ENCODE measurements at places on chromosomes 7 and 10. TPM values are rescaled to one million over a fixed set of nuclear protein-coding genes. Genes with fewer than 3 reads are reported as not detected.

DNA sequence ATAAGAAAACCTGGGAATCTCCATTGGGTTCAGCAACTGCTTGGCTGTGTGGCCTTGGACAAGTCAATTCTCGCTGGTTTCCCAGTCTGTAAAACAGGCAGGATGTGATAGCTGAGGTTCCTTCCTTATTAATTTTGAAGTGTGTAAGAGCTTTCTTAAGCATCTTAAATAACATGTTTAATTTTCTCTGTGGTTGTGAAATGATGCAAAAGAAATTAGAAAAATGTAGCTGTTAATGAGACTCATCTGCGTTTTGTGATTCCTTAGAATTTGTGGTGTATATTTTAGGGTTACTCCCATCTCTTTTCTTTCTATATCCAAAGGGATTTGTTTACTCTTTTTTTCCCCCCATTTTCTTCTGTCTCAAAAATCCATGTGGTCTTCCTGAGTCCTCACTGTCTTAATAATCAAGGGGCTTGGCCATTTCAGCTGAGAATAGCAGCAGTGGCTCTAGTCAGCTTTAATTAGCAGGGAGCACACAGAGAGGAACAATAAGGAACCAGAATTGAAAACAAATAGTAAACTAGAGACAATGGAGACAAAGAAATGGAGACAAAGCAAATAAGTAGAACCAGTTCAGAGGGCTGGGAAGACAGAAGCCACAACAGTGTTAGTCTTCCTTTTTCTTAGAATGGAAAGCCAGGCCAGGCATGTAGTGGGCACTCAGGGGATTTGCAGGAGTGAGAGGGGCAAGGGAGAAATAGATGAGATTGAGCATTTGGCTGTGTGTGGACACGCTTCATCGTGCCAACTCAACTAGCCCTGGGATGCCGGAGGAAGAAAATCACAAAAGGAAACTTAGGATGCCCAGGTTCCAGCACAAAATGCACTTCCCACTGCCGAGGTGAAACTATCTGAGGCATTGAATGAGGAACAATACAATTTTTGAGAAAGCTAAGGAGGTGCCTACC lies 93.9 kb downstream of the CHN2 start:
- H3K27ac ChIP-seq: no peak overlapping the region
- H3K36me3 ChIP-seq: no peaks in the 10 kb centered on the region
- H3K4me1 ChIP-seq: peaks cover 26% of the 10 kb centered on the region
- H3K4me3 ChIP-seq: no peak overlapping the region

GRCh38 chr7:87628780-87629569 lies 777 bp downstream of the RUNDC3B start:
- peaks cover 14% of the 10 kb centered on the region for H3K27me3 ChIP-seq
- DNase-seq: no peak
- H3K27ac ChIP-seq: no peak overlapping the region
- H3K4me1 ChIP-seq: peaks cover 10% of the 10 kb centered on the region
- H3K36me3 ChIP-seq: no peaks in the 10 kb centered on the region

- peaks cover 18% of the 10 kb centered on the region for H3K4me1 ChIP-seq
- no peak overlapping the region for H3K4me3 ChIP-seq
- no peaks in the 10 kb centered on the region for H3K27me3 ChIP-seq
Observed at GRCh38 chr7:98348726-98349474, 52.0 kb downstream of the BAIAP2L1 start.

GRCh38 chr7:107233174-107233573 lies 64.4 kb downstream of the HBP1 start:
- peaks cover 19% of the 10 kb centered on the region for H3K4me1 ChIP-seq
- H3K36me3 ChIP-seq: peaks cover 6% of the 10 kb centered on the region
- no peaks in the 10 kb centered on the region for H3K27me3 ChIP-seq
- no peak overlapping the region for H3K4me3 ChIP-seq
- H3K27ac ChIP-seq: no peak overlapping the region

- peaks cover 11% of the 10 kb centered on the region for H3K36me3 ChIP-seq
- peak overlapping the region; percentile 62 for H3K27ac ChIP-seq
- peaks cover 33% of the 10 kb centered on the region for H3K4me1 ChIP-seq
- peak overlapping the region; percentile 11 for H3K4me3 ChIP-seq
Observed at GRCh38 chr10:126215746-126216631, 172.3 kb downstream of the ADAM12 start.

- peaks cover 3% of the 10 kb centered on the region for H3K27me3 ChIP-seq
- H3K4me3 ChIP-seq: no peak overlapping the region
- DNase-seq: peak; percentile 82
- H3K4me1 ChIP-seq: no peaks in the 10 kb centered on the region
- H3K36me3 ChIP-seq: no peaks in the 10 kb centered on the region
Observed at GRCh38 chr10:1187151-1187854, 131.1 kb downstream of the WDR37 start.

- peaks cover 2% of the 10 kb centered on the region for H3K27me3 ChIP-seq
- no peak for DNase-seq
- peaks cover 5% of the 10 kb centered on the region for H3K36me3 ChIP-seq
- no peak overlapping the region for H3K4me3 ChIP-seq
Observed at GRCh38 chr10:71939304-71939703, 24.9 kb upstream of the CHST3 start.

DNA sequence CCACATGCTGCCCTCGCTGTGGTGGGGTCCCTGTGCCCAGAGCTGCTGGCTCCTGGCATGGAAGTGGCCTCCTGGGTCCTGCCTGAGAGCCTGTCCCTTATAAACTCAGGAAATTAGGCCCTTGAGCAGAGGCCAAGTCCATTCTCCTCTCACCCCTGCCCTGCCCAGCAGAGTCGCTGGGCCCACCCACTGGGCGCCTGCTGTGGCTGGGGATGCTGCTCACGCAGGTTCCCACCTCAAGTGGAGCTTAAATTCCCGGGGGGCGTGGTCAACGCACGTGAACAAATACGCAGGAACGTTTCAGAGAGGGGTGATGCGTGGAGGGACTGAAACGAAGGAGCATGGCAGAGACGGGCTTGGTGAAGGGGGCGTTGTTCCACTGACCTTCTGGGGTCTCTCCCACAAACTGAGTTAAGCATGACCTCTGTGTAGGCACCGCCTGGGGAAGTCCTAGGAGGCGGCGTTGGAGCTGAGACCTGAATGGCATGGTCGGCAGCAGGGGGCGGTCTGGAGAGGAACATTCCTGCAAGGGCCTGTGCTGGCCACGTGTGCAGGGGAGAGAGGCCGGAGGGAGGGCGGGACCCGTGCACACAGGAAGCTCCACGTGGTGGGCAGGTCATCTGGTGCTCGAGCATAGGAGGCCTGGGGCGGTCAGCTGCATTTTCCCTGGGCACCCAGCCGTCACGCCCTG lies 27.9 kb downstream of the FAM20C start:
- no peaks in the 10 kb centered on the region for H3K27me3 ChIP-seq
- H3K27ac ChIP-seq: no peak overlapping the region
- H3K4me3 ChIP-seq: no peak overlapping the region
- DNase-seq: no peak
- peaks cover 2% of the 10 kb centered on the region for H3K36me3 ChIP-seq
- H3K4me1 ChIP-seq: peaks cover 14% of the 10 kb centered on the region

Gene CYP26C1
- 0.15 TPM for total RNA-seq

Gene OR2A7
- total RNA-seq: 0.68 TPM

DNA sequence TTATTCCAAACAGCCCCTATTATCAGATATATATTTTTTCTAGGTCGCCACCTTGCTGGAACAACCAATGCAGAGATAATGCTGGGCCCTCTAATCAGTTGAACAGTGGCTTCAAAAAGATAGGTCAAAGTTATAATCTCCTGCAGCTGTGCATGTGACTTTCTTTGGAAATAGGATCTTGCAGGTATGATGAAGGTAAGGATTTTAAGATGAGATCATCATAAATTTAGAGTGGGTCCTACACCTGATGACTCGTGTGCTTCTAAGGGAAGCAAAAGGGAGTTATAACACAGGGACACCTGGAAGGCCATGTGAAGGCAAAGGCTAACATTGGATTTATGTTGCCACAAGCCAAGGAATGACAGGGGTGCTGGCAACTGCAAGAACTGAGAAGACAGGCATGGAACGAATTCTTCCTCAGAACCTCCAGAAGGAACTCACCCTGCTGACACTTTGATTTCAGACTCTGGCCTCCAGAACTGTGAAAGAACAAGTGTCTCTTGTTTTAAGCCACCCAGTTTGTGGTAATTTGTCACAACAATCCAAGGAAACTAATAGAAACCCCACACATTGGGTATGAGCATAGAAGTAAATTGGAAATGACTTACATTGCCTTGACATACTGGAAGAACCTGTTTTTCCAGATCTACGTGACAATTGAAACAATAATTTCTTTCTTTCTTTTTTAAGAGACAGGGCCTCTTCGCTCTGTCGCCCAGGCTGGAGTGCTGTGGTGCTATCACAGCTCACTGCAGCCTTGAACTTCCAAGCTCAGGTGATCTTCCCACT lies 34.4 kb downstream of the CCDC71L start:
- DNase-seq: no peak
- peaks cover 28% of the 10 kb centered on the region for H3K4me1 ChIP-seq
- H3K27ac ChIP-seq: no peak overlapping the region

Gene GDF2
- not detected for total RNA-seq

- no peak for DNase-seq
- peaks cover 1% of the 10 kb centered on the region for H3K36me3 ChIP-seq
- no peak overlapping the region for H3K27ac ChIP-seq
- H3K27me3 ChIP-seq: peaks cover 2% of the 10 kb centered on the region
Observed at GRCh38 chr7:140213684-140214074, 36.9 kb upstream of the KDM7A start.

DNA sequence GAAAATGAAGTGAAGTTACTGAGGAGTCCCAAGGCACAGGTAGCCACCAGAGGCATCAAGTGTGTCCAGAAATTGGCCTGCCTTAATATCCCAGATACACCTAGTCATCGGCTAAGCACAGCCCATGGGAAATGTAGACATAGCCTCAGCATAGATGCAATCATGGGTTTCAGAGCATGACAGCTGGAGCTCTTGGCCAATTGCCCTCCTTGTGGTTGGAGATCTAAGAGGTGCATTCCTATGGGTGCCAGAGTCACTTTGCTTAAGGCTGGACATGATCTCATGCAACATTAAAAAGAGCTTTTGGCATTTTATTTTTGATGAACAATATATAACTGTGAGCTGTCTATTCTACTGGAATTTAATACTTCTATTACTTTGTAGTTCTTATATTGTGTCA lies 758.0 kb upstream of the LRRTM3 start:
- DNase-seq: no peak
- H3K36me3 ChIP-seq: no peaks in the 10 kb centered on the region
- no peak overlapping the region for H3K27ac ChIP-seq
- H3K4me1 ChIP-seq: no peaks in the 10 kb centered on the region

DNA sequence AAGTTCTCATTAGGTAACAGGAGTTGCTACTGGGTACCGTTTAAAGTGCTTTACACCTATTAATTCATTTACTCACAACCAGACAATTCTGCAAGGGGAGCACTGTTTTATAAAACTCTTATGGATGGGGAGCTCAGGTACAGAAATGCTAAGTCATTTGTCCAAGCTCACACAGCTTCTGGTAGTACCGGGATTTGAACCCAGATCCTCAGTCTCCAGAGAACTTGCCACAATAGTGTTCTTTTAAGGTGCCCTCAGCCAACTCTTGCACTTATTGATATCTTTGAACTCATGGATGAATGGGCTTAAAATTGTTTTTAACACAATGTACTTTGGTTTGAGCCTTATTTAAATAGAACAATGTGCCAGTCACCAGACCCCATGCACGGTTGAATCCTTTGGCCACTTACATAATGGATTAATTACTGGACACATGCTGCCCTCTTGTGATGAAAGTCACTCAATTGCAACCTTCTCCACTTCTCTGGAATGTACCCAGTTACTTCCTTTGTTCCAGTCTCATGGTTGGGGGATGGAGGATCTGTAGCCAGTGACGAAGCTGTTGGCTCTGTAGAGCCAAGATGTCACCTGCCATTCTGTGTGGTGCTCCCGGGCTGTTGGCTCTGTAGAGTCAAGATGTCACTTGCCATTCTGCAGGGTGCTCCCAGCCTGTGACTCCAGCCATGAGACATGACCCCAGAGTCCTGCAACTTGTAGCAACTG lies 65.6 kb downstream of the NOD1 start:
- H3K27ac ChIP-seq: peak overlapping the region; percentile 67
- no peaks in the 10 kb centered on the region for H3K36me3 ChIP-seq
- no peaks in the 10 kb centered on the region for H3K27me3 ChIP-seq

DNA sequence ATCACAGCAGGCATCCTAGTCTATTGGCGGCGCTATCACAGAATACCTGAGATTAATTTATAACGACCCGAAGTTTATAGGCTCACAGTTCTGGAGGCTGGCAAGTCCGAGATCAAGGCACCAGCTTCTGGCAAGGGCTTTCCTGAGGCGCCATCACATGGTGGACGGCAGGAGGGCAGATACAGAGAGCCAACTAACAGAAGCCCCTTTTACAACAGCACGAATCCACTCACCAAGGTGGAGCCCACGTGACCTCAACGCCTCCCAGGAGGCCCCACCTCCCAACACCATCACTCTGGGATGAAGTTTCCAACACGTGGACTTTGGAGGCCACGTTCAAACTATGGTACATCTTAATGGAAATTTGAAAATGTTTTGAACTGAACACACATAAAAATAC lies 255.3 kb downstream of the ELFN1 start:
- H3K27ac ChIP-seq: no peak overlapping the region
- peaks cover 27% of the 10 kb centered on the region for H3K4me1 ChIP-seq
- DNase-seq: no peak
- H3K4me3 ChIP-seq: no peak overlapping the region
- H3K36me3 ChIP-seq: peaks cover 6% of the 10 kb centered on the region

DNA sequence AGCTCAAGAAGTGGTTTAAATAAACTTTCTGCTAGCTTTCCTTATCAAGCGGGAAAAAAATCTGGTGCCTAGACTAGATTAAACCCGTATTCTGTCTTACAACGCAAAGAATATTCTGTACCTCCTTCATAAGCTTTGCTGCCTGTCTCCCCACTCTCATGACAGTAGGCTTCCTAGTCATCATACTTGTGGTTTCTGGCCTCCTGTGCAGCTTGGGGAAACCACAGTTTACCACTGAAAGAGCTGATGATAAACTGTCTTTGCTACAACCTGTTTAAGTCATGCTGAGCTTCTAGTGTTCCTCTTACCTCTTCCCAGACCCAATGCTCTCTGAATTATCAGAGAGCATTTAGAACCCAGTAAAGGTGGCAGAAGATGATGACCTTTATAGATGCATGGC lies 55.0 kb downstream of the PODXL start:
- no peaks in the 10 kb centered on the region for H3K36me3 ChIP-seq
- no peak overlapping the region for H3K4me3 ChIP-seq
- no peaks in the 10 kb centered on the region for H3K27me3 ChIP-seq
- no peak overlapping the region for H3K27ac ChIP-seq

- H3K27me3 ChIP-seq: no peaks in the 10 kb centered on the region
- DNase-seq: peak; percentile 66
- H3K27ac ChIP-seq: no peak overlapping the region
- H3K36me3 ChIP-seq: no peaks in the 10 kb centered on the region
- H3K4me1 ChIP-seq: no peaks in the 10 kb centered on the region
Observed at GRCh38 chr10:128480601-128481000, 354.4 kb upstream of the MKI67 start.

Data from chondrocyte (in vitro differentiated cells).